ENCODE measurements at places on chromosomes 5 and 9.
A peak's percentile ranks its signal among the peaks of the same experiment; 100 is the strongest.

DNA sequence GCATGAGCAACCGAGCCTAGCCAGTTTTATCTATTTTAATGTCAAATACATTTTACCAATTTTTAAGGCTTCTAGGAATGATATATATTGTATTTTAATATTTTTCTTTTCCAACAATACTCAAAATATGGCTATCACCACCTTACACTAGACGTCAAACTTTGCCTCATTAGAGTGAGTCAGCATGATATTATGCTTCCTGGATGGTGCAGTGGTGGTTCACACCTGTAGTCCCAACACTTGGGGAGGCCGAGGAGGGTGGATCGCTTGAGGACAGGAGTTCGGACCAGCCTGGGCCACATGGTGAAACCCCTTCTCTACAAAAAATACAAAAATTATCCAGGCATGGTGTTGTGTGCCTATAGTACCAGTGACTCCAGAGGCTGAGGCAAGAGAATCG is 7.3 kb upstream of the CDC14B start:
- DNase-seq: no peak

GRCh38 chr9:107847978-107848964 is 358.7 kb upstream of the KLF4 start:
- DNase-seq: no peak

DNA sequence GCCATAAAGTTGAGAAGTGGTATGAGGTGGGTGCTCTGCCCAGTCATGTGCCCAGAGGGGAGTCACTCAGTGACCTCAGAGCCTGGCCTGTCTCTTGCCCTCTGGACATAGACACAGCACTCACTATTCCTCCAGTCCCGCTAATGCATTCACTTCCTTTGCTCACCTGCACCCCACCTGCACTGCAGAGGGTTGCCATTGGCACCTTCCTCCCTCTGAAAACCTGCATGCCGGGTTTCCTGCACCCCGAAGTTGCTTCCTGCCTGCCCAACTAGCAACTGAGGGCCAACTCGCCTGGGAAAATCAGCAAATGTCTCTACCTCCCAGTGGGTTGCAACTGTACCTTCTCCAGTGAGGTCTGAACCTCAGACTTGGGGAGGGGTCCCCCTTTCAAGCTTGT is 48.1 kb upstream of the SPTLC1 start:
- no peak for DNase-seq

DNA sequence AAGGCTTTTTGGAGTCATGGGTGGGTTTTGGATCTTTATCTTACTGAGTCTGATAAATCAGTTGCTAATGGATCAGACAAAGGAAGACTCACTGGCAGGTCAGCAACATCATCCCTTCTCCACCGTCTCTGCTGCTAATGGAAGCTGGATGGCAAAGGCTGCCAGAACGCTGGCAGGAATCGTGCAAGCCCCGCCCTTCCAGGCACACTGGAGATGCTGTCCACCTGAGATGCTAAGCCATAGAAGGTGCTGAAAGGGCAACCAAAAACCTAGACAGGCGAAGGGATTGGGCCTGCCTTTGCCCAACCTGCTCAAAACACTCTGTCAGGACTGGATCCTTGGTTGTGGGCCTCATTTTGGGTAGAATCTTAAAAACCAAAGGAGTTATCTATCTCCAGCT is 139.5 kb upstream of the FSTL4 start:
- DNase-seq: no peak

GRCh38 chr5:132808448-132808847 is 4.7 kb upstream of the SOWAHA start:
- DNase-seq: no peak

- DNase-seq: no peak
Observed at GRCh38 chr9:108783731-108784495, 71.9 kb downstream of the ACTL7B start.

DNA sequence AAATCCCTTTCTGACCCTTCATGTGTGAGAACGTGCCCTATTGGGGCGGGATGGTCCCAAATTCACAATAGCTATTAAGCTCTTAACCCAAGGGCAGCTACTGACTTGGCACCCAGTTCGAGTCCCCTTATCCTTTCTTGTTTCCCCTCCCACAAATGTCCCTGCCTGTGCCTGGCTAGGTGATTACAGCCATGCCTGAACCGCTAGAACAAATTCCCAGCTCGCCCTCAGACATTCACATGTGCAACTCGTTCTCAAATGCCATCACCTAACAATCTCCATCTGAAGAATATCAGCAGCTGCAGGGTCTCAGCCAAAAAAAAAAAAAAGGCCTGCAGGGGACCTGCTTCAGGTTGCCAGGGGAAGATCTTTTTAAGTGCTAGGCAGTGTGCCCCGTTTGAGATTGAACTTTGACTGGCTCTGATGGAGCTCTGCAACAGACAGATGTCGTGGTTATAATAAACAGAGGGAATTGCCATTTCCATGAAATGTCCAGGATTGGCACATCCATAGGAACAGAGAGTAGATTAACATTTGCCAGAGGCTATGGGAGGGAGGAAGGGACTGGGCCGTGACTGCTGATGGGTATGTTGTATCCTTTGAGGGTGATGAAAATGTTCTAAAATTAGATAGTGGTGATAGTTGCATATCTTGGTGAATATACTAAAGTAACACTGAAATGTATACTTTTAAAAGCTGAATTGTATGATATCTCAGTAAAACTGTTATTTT is 347.2 kb upstream of the WWC1 start:
- DNase-seq: no peak

DNA sequence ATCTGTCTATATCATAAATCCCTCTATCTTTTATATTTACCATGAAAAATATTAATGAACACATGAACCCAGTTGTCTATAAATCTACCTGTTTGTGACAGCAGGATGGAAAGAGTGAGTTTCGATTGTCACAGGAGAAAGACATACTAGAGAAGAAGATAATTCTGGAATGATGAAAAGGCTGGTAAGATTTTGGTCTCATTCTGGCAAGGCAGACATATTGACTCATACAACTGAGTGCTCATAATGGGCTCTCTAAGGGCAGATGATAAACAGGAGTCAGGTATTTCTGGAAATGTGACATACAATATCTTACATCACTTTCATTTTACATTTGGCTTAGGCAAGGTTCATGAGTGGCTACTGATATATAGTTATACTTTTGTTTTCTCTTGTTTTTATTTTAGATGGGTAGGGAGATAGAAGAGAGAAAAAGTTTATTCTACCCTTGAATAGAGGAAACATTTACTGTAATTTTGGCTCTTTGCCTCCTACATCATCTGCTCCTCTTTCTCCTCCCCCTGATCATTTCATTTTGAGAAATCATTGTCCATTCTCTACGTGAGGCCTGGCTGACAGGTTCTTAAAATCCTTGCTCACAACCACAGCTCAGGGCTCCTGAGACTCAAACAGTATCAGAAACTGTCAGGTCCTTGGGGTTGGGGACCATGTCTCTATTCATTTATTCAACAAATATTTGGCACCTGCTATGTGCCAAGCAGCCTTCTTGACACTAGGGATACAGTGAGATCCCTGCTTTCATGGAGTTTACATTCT is 14.4 kb downstream of the ELOVL7 start:
- DNase-seq: no peak

- no peak for DNase-seq
Observed at GRCh38 chr9:129235931-129236331, 57.9 kb upstream of the IER5L start.

- DNase-seq: no peak
Observed at GRCh38 chr9:114025196-114025753, 52.8 kb downstream of the AMBP start.

DNA sequence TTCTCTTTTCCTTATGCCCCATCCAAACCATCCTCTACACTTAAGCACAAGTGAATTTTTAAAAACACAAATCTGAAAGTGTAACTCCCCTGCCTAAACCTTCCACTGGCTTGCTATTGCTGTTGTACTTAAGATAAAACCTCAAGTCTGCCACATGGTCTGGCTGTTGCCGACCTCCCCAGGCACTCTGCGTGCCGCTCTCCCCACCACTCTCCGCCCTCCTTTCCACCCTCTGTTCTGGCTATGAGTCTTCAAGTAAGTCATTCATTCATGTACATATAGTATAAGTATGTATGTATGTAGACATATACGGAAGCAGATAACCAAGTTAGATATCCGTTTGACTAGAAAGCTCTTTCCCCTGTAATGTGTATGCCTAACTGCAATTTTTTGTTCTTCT is 94.7 kb upstream of the ANKRD55 start:
- no peak for DNase-seq

GRCh38 chr9:93447655-93448054 is 3.8 kb upstream of the FAM120A start:
- DNase-seq: no peak

- no peak for DNase-seq
Observed at GRCh38 chr5:65072850-65073249, 304.1 kb downstream of the CWC27 start.

GRCh38 chr9:37859043-37859442 is 44.9 kb downstream of the SLC25A51 start:
- DNase-seq: no peak

DNA sequence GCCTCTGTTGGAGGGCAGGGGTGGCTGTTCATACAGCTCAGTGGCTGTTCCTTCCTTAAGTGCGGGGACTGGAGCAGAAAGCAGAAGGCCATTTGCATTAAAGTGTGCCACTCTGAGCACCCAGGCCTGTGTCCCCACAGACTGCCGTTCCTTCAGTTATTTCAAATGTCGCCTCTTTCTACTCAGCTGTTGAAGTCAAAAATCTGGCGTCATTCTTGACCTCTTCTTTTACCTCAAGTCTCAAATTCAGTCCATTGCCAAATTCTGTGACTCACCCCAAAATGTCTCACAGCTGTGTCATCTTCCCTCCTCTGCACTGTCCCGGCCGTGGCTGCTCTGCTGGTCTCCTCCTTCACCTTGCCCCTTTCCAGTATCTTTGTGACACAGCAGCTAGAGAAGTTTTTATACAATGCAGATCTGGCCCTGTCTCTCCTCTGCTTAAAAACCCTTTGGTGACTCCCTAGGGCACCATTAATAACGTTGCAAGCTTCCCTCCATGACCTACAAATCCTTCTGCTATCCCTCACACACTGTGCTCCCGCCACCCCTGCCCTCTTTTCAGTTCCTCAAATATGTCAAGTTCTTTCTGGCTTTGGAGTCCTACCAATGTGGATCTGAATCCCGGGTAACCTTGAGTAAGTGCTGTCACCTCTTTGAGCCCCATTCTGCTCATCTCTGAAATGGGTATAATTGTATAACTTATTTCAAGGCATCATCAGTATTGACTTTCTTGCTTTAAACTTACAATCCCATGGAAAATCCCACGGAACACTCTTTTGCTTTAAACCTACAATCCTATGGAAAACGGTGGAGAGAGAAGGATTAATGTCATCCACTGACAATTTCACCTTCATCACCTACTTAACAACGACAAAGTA is 98.3 kb upstream of the BOD1 start:
- no peak for DNase-seq

GRCh38 chr9:99931155-99931840 is 24.8 kb downstream of the STX17 start:
- no peak for DNase-seq

DNA sequence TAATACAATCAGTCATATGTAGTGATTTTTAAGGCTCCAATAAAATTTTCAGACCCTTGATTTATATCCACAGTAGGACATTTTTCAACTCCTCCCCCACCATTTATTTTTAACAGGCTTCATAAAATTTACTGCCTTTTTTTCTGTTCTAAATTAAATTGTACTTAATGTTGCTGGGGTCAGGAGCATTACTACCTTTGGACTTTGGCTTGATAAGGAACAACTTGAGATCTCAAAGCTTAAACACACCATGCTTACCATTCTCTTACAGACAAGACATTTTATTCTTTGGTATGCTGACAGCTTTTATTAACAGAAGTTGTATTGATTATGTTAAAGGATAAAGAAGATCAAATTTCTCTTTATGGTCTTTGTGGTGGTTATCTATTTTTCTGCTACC is 30.5 kb downstream of the TRPM3 start:
- DNase-seq: no peak

DNA sequence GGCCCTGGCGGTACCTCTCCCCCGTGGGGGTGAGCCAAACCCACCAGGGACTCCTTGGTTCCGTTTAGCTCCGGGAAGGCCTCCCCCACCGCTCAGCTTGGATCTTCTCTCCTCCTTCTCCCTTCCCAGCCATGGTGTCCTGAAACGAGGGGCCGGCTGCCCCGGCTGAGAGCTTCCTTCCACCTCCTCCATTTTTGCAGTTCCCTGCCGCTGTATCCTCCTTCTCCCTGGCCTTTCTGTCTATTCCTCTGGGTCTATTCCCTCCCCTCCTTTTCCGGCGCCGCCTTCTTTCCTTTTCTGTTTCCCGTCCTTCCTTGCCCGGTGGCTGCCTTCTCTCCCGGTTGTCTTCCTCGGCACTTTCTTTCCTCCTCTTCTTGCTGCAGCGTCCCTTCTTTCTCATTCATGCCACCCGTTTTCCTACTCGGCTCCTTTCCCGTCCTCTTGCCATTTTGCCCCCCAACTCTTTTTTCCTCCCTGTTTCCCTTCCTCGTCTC is 110.4 kb downstream of the LIFR start:
- DNase-seq: no peak

DNA sequence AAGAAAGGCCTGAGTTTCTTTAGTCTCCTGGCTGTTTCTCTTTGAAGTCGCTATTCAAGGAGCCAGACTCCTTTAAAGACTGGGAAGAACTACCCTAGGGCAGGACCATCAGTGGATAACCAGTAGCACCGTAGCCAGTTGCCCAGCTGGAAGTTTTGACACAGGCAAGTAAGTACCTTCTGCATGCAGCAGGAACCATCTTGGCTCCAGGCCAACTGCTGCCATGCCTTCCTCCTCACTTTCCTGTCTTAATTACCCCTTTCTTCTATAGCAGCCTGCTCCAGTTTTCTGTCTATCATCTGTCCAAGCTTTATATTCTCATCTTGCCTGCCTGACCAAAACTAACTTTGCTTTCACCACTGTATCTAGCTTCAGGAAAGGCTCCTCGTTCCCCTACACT is 149.7 kb upstream of the SV2C start:
- no peak for DNase-seq

- no peak for DNase-seq
Observed at GRCh38 chr5:103014983-103015382, 105.0 kb downstream of the GIN1 start.

- DNase-seq: peak; percentile 71
Observed at GRCh38 chr9:122001491-122002201, 91.5 kb downstream of the TTLL11 start.

DNA sequence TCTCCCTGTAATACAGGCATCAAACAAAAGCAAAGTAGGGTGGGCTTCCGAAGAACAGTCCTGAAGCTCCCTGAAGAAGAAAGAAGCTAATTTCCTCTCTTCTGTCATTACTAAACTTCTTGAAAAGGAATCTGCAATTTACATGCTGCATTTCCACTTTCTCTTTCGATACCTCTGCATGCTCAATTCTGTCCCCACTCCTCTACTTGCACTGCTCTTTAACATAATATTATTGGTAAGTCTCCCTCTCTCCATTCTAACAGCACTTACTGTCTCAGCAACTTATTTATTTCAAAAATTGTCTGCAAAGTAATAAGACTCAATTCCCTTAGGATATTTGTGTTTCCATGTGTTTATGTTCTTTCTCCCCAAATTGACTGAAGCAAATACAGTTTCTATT is 3.9 kb upstream of the PLPP1 start:
- DNase-seq: no peak

- DNase-seq: no peak
Observed at GRCh38 chr9:131636593-131636992, 91.3 kb downstream of the PRRT1B start.

GRCh38 chr9:126844085-126844484 is 16.4 kb upstream of the ZBTB34 start:
- no peak for DNase-seq

- no peak for DNase-seq
Observed at GRCh38 chr9:105114964-105115728, 129.3 kb upstream of the SLC44A1 start.

GRCh38 chr5:142320851-142321560 is 3.8 kb downstream of the SPRY4 start:
- no peak for DNase-seq

- DNase-seq: no peak
Observed at GRCh38 chr9:92432350-92432749, 8.1 kb upstream of the OMD start.
